ENCODE measurements at places on chromosomes 6 and 20.

DNA sequence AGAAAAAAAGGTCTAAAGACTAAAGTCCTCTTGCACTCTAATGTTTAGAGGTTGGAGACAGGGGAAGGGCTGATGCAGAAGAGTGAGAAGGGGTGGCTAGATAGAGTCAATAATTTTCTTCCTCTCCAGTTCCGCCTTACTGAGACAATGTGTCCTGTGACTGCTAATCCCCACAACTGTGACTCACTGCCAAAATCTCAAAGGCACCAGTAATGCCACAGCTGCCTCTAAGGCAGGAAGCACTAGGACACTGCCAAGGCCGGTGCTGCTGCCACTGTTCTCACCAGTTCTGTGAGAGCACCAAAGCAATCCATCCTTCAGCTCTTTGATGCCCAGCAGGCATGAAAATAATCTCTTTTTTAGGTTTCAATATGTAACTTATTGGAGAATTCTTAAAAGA lies 701.9 kb upstream of the MAP3K7 start:
- no peak for DNase-seq

DNA sequence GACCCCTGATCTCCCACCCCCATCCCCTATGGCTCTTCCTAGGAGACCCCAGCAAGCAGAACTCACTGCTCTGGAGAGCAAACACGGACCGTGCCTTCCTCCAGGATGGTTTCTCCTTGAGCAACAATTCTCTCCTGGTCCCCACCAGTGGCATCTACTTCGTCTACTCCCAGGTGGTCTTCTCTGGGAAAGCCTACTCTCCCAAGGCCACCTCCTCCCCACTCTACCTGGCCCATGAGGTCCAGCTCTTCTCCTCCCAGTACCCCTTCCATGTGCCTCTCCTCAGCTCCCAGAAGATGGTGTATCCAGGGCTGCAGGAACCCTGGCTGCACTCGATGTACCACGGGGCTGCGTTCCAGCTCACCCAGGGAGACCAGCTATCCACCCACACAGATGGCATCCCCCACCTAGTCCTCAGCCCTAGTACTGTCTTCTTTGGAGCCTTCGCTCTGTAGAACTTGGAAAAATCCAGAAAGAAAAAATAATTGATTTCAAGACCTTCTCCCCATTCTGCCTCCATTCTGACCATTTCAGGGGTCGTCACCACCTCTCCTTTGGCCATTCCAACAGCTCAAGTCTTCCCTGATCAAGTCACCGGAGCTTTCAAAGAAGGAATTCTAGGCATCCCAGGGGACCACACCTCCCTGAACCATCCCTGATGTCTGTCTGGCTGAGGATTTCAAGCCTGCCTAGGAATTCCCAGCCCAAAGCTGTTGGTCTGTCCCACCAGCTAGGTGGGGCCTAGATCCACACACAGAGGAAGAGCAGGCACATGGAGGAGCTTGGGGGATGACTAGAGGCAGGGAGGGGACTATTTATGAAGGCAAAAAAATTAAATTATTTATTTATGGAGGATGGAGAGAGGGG lies 1.4 kb downstream of the LTA start:
- DNase-seq: no peak

DNA sequence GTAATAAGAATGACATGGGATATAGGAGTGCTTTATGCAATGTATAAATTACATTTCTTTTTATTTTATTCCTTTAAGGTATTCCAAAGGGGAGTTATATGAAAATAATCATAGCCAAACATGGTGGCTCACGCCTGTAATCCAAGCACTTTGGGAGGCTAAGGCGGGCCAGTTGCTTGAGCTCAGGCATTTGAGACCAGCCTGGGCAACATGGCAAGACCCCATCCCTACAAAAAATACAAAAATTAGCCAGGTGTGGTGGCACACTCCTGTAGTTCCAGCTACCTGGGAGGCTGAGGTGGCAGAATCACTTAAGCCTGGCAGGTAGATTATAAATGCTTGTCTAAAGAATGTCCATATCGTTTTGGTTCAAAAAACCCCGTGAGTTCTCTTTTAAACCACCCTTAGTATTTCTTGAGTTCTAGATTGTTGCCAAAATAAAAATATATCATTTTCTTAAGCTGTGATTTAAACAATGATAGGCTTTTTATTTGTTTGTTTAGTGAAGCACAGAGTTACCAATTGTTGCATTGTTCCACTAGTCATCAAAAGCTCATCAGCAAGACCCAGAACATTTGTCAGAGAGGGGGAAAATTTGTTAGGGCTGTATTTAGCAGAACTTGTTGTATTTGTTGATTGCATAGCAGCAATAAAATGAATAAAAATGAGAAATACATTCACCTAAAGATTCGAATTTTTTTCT lies 146.2 kb downstream of the KHDC1L start:
- no peak for DNase-seq

- peak; percentile 5 for DNase-seq
Observed at GRCh38 chr6:134123666-134124208, 71.3 kb upstream of the SLC2A12 start.

- DNase-seq: no peak
Observed at GRCh38 chr20:37764333-37764935, 70.6 kb downstream of the CTNNBL1 start.

DNA sequence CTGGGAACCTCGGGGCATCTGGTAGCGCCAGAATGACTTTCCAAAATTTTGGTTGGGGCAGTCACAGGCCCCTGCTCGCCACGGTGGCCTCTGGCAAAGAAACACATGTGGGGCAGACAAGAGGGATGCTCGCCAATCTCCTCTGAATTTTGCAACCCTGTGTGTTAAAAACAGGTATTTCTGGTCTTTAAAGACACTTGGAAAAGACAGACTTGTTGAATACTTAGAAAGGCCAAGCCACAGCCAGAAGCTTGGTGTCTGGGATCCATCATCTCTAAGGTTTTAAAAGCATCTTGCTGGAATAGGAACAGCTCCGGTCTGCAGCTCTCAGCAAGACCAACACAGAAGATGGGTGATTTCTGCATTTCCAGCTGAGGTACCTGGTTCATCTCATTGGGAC lies 31.2 kb downstream of the HLA-E start:
- DNase-seq: no peak

- no peak for DNase-seq
Observed at GRCh38 chr6:88179692-88180091, 13.5 kb upstream of the CNR1 start.

DNA sequence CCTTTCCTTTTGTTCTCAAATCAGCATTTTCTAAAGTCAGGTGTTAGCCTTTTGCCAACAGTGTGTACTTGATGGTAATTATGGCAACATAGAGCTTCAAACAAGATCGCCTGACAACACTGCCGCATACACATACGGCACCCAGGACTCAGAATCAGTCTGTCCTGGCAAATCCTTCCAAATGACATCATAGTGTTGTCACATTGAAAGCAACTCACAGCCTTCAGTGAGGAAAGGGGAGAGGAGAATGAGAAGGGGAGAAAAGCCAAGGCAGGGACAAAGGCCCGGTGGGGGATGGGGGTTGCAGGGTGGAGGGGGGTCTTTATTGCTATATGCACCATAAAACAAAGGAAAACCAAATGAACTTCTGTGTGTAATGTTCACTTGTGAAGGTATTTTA lies 65.7 kb upstream of the PTGIS start:
- DNase-seq: no peak

DNA sequence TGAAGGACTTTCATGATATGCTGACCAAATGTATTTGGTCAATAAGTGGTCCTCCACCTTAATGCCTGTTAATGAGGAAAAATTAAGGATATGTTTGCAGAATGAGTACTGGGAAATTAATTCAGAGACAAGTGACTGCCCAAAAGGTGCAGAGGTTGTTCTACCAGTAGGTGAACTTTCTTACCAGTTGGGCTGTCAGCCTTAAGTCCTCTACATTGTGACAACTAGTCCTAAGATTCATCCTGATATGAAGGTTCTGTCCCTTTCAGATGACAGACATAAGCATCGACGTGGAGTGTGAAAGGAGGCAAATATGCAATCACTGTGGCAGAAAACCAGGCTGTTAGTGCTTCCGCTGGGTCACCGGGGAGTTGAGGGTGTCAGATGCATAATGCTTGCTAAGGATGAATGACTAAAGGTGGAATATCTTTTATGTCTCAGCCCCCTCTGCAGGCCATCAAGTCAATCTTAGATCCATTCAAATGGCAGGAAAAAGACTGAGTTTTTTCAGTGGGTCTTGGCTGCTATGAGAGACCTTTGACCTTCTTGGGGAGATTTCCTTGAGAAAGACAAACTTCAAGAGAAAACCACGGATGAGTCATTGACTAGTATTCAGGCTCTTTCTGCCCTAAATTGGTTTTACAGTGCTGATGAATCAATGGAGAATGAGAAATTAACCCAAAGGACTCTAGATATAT lies 226.0 kb downstream of the TPBG start:
- DNase-seq: no peak

DNA sequence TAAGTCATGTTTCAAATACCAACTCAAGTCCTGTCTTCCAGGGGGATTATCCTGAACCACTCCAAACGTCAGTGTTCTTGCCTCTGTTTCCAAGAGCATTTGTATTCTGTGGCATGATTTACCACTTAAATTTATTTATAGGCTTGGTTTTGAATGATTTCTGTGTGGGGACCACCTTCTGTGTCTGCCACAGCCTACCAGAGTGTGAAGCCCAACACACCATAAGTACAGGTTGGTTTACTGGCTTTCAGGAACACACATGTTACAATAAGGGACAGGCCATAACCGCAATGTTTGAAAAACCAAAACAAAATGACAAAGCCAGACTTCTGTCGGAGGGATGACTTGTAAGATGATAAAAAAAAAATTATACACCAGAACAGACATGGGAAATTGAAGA lies 56.5 kb upstream of the MAP3K7 start:
- no peak for DNase-seq

- DNase-seq: no peak
Observed at GRCh38 chr20:47606414-47606982, 104.8 kb downstream of the NCOA3 start.

- no peak for DNase-seq
Observed at GRCh38 chr6:97150932-97151331, 132.1 kb downstream of the MMS22L start.

DNA sequence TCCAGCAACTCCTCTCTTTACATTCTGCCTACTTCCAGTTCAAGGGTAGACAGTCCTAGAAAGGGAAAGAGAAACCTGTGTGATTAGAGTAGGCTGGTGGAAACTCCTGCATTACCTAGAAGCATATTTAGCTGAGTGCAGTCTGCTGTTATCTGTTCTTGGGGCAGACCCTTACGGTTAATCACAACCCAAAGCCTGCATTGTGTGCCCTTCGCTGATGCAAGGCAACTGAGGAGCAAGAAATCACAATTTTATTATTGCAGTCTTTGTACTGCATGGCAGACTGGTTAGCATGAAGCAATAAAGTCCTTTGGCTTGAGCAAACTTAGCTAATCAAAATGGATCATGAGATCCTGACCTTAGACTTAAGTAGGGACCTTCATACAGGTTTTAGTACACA lies 1.5 kb upstream of the GOPC start:
- no peak for DNase-seq

DNA sequence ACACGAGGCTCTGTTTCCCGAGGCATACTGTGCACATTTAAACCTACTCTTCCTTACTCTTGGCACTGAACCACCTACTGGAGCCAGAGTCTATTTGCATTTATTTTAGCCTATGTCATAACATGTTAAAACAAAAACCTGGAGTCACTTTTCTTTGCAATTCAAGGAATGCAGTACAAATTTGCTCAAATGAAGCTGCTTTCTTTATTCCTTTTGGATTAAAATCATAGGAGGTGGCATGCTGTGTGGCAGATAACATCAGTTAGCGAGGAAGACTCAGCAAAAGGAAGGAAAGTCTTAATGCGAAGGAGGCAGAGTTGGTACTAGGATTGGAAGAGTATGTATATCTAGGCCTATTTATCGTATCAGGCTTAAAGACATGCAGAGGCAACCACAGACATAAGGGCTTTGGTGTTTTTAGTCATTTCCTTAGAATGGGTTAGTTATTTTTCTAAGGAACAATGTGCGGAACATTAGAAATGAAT lies 92.9 kb downstream of the SAMD3 start:
- no peak for DNase-seq

DNA sequence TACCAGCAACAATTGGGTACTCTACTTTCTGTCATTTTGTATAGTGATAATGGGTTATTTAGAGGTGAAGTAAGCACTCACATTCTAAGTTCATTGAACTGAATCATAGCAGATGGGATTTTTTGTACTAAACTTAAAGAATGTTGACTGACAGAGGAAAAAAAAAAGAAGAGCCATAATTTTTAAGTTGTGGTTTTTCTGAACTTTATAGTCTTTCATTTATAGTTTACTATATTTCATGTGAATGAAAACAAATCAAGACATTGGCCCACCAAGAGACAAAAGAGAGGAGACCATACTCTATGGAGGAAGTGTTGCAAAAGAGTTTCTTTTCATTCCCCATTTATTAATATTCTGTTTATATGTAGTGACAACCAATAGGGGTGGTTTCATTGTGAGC lies 685.7 kb downstream of the BCKDHB start:
- no peak for DNase-seq

DNA sequence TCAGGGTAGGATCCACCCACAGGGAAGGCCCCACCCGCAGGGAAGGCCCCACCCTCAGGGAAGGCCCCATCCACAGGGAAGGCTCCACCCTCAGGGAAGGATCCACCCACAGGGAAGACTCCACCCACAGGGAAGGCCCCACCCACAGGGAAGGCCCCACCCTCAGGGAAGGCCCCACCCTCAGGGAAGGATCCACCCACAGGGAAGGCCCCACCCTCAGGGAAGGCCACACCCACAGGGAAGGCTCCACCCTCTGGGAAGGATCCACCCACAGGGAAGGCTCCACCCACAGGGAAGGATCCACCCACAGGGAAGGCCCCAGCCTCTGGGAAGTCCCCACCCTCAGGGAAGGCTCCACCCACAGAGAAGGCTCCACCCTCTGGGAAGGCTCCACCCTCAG lies 40.5 kb downstream of the KCNQ2 start:
- no peak for DNase-seq

DNA sequence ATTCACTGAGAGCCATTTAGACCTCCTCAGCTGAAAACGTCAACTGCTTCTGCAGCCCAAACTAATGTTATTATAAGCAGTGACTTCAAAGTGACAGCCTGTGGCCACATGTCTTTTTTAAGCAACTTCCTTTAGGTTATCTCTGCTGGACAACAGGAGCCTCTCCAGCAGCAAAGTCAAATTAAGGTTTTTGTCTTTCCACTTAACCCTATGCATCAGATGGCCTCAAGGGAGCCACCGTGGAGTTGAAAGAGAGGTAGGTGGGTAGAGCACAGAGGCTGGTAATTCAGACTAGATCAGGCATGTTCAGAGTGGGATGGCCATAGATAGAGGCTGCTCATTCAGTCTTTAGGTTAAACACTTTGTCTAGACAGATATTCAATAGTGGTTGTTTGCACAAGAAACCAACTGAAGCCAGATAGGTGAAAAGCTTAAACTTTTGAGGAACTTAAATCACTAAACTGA lies 300.6 kb upstream of the ECI2 start:
- DNase-seq: peak; percentile 32
